ENCODE measurements at places on chromosomes 12 and 14. TPM values are rescaled to one million over a fixed set of nuclear protein-coding genes. Genes with fewer than 3 reads are reported as not detected.

HHIPL1 gene
- 12.3 TPM for total RNA-seq

ULK1 gene
- 13.3 TPM for total RNA-seq

TMBIM6 gene
- total RNA-seq: 398 TPM

DNA sequence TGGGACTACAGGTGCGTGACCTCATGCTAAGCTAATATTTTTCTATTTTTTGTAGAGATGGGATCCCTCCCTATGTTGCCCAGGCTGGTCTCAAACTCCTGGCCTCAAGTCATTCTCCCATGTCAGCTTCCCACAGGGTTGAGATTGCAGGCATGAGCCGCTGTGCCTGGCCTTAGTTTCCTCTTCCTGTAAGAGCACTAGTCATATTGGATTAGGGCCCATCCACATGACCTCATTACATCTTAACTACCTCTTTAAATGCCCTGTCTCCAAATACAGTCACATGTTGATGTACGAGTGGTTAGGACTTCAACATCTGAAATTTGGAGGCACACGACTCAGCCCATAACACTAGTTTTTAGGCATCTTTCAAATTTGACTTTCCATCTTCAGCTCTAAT lies 72.2 kb upstream of the RASSF3 start:
- no peak for DNase-seq

- DNase-seq: no peak
Measured at GRCh38 chr14:22658946-22659345, 14.8 kb upstream of the OR6J1 start.

- DNase-seq: peak; percentile 92
Measured at GRCh38 chr12:104371043-104371870, 67.7 kb downstream of the EID3 start.

DNA sequence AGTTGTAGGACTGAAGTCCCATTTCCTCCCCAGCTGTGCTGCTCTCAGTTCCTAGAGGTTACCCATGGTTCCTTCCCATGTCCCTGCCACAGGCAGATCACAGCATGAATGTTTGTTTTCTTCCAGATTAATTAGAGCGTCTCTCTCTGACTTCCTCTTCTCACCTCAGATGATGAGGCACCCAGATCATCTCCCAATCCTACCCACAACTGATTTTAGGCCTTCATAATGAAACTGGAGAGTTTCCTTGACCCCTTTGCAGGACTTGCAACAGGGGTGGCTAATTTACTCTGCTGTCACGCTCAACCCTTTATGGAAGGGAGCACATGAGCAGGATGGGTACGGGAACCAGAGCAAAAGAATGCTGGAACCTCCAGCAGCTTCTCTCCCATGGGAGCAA lies 32.1 kb upstream of the TXNRD1 start:
- DNase-seq: no peak
